ENCODE measurements at places on chromosomes 11 and 22.
A peak's percentile ranks its signal among the peaks of the same experiment; 100 is the strongest.

DNA sequence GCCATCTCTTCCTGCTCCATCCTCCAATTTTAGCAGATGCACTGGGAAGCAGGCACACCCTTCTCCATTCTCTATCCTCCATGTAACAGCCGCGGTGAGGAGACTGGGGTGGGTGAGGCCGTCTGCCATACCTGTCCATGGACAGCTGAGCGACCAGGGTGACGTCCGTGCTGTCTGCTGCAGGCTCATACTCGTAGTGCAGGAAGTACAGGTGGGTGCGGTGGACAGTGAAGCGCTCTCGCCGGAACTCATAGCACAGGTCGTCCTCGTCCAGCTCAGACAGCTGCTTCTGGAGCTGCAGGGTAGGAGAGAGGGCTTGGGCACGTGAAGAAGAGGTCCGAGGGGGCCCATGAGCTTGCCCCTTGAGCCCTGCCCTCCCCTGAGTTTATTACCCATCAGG is 257.8 kb upstream of the SYN3 start:
- no peak for DNase-seq

DNA sequence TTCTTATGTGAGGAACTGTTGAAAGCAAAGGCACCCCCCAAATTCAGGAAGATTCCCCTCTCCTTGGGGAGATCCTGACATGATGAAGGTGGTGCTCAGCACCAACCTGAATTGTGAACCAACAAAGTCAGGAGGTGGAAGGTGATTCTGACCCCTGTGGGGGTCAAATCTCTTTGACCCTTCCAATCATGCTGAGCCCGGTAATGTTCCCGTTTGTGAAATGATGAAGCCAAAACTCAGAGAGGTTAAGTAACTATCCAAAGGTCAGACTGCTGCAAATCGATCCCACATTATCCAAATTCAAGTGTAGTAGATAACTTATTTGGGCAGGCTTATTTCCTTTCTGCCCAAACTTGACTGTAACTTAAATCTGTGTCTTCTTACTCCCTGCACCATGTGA is 19.1 kb downstream of the SERPING1 start:
- no peak for DNase-seq

GRCh38 chr11:20647976-20648565 is 21.3 kb upstream of the NELL1 start:
- DNase-seq: peak; percentile 43

DNA sequence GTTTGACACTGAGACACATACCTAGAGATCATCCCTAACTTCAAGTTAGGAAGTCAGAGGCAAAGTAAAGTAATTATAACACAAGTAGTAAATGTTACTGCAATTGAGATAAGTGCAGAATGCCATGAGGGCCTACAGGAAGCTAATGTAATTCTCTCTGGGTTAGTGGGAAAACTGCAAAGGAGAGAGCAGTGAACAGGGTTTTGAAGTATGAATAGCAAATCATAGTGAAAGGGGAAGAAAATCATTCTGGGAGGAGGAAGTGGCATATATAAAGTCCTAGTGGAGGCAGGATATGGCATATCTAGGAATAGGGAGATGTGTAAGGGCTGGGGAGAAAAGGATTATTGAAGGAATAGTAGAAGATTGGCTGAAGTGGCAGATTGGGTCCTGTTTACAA is 27.9 kb downstream of the RNF169 start:
- no peak for DNase-seq

DNA sequence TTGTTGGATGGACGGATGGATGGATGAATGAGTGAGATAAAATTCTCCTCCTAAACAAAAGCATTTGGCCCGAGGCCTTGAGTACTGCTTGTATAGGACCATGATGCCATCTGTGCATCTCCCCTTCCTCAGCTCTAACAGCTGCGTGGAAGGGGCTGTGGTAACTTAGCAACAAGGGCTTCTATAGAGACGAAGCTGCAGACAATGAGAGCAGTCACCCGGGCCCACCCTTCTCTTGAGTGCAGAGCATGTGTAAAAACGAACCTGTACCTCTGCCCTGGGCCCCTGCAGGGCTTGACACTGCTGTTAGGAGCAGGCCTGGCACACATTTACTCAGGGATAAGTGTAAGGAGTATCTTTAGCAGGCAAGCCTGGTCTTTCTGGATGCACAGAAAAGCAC is 391.5 kb downstream of the CADM1 start:
- no peak for DNase-seq

DNA sequence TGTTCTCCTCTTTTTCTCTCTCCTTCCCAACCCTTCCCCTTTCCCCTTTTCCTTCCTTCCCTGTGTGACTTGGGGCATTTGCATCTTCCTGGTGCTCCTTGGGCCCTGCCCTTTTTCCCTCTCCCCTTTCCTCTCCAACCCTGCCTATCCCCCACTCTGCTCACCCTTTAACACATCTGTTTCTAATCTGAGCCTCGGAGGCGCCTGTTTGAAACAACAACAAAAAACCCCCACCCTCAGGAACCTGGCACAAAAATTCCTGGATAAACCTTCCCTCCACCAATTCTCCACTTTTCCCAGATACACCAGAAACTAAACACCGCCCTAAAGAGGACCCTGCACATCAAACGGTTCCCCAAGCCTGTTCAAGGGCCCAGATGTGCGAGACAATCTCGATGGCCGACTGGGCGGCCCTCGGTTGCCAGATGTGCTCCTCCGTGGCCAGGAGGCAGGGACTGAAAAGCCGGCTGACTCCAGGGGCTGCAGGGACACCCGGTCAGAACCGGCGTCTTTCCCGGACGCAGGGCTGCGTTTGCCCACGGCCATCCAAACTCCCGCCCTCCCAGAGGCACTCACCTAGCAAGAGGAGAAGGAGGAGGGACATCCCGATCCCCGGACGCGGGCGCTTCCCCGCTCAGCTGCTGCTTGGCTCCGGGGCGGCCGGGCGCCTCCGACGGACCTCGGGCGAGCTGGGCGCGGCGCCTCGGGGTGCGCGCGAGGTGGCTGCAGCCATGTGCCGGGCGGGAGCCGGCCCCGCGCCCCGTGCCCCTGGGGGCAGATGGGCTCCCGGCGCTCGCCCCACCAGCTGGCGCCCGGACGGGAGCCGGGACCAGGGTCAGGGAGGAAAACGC is 486 bp downstream of the CLMP start:
- no peak for DNase-seq

DNA sequence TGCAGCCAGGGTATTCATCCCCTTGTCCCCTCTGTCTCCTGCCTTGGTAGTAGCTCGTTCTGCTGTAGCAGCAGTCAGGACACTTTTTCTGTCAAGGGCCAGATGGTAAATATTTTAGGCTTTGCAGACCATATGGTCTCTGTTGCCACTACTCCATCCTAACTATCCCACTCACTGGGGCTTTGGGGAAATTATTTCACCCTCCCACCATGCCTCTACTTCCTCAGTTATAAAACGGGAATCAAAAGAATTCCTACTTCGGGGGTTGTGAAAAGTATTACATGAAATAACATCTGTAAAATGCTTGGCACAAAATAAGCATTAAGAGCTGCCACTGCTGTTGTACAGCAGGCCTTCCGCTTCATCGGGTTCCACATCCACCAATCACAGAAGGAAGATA is 89.9 kb upstream of the LDLRAD3 start:
- DNase-seq: no peak

DNA sequence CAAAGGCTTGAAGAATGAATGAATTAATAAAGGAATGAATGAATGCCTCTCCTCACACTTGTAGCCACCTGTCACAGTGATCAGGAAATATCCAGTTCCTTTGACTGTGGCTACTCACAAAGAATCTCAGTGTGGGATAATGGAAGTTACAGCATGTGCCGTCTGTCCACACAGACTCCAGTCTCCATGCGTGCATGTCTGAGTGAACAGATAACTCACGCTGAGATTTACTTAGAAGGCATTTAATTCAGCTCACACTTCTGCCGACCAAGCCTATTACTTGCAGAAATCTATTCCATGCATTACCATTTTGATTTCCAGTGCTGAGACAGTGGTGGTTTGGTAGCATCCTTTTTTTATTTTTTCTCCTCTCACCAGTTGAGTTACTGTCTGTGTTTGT is 32.3 kb upstream of the HMGXB4 start:
- no peak for DNase-seq

DNA sequence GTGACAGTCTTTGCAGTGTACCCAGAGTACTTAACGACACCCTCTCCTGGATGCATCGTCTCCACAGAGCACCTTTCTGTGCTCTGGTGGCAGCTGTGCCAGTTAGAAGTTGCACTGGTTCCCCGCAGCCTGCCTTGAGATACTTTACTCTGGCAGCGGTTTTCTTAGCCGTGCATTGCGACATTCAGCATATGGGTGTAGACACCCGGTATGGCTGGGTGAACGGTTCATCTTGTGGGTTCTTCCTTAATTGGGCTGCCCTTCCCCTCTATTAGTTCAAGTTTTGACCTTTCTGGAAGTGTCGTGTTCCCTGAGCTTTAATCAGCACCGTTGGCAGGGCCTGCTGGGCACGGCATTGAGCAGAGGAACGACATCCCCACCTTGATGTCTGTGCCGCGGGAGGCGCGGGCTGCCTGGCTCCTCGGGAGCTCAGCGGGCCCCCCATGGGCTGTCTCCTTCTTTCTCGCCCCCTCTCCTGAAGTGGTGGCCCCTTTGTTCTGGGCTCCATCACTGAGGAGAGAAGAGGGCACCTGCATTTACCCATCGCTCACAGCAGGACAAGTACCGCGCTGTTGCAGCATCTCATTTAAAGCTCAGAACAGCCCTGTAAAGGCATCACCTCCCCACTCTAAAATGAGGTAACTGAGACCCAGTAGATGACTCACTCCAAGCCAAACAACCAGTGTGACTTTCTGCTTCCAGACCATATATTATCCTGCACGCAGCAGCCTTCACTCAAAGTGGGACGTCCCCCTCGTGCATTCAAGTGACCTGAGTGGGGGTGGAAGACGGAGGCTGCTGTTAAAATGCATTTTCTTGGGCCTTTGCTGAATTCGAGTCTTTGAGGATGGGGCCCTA is 13.3 kb downstream of the FAM83F start:
- DNase-seq: no peak

DNA sequence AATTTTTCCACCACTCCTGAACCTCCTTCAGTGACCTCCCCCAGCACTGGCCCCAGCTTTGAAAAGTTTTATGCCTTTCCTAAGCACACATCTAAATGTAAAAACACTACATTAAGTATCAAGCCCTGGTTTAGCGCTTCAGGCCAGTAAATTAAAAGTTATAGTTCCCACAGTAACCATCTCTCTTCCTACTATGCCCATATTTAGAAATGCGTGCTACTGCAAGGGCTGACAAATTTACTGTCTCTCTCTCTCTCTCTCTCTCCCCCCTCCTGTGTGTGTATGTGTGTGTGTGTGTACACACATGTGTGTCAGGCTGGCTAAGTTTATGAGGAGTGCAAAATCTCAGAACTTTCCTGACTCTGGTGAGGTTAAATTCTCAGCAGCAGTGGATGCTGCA is 231.4 kb downstream of the LARGE1 start:
- DNase-seq: no peak

DNA sequence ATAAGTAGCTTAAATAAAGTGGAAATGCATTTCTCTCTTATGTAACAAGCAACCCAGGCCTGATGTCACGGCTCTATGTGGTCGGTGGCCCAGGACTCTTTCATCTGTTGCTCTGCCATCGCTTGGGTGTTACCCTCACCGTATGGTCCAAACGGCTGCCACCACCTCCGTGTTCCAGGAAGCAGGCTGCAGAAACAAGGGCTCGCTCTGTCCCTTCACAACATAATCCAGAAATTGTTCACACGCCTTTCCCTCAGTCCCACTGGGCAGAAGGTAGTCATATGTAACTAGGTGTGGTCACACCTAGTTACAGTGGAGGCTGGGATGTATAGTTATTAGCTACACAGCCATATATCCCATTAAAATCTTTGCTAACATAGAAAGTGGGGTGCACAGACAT is 421.0 kb downstream of the SOX6 start:
- DNase-seq: no peak

- DNase-seq: no peak
These were observed 8.2 kb upstream of the KLHL35 start for GRCh38 chr11:75440960-75441803.

DNA sequence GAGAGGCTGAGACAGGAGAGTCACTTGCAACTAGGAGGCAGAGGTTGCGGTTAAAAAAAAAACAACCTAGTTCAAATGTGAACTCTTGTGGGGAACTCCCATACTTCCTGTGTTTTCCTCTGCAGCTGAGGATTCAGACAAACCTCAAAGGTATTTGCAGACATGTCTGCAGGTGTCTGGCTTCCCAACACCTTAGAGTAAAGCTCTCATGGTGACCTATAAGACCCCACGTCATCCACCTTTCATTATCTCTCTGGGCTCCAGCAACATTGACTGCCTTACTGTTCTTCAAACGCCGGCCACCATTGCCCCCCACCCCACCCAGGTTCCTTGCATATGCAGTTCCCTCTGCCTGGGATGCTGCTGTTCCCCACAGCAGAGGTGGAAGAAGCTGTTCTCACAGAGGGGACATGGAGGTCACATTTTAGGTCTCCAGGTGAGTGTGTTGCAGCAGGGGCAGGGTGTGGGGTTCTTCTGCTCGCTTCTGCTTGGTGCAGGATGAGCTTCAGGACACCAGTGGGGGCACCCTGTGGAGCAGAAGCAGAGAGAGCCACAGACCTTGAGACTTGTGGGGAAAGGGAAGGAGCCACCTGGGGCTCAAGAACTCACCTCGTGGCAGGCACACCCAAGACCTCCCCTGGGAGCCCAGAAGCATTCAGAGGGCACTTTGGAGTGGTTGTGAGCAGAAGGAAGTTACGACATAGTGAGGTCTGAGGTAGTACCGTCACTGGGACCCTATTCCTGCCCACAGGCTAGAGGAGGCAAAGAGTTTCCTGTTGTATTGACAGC is 203.2 kb downstream of the CSNK2A3 start:
- DNase-seq: peak; percentile 31

GRCh38 chr11:2209900-2210321 is 38.3 kb upstream of the TH start:
- DNase-seq: no peak

DNA sequence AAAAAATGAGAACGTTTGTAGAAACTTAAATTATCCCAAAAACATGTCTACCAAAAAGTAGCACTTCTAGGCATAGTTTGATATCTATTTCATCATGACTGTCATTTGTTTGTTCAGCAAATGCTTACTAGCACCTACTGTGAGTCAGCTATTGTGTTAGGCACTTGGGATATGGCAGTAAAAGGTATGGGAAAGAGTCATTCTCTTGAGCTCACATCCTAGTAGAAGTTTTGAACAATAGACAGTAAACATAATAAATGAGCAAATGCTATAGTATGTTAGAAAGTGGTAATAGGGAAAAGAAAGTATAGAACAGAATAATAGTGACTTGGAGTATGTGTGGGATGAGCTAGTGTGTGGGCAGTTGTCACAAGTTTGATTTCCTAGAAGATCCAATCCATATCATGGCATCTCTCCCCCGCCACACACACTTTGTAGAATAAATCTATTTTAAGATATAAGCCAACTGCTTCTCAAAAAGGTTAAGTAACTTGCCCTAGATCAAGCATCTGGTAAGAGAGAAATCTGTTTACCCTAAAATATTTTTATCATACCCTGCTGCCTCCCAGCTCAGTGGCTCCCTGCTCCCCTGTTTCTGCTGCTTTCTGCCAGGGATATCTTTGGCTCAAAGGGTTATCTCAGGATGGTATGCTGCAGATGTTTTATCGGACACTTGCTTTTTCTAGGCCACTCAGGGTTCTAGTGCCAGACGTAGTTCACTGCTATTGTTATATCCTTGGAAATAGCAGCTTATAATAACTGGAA is 129.7 kb downstream of the NCAM1 start:
- DNase-seq: no peak

- no peak for DNase-seq
These were observed 40.0 kb upstream of the TCF20 start for GRCh38 chr22:42310291-42311015.

All from activated T-cell treated with anti-CD3 and anti-CD28 coated beads, Interleukin-2, amount 50 U/mL, for 48 hours (primary cell).